Hematopoietic multipotent progenitor cell (in vitro differentiated cells): ENCODE measurements at places on chromosomes 7 and 10. TPM values are rescaled to one million over a fixed set of nuclear protein-coding genes. Genes with fewer than 3 reads are reported as not detected.
A peak's percentile ranks its signal among the peaks of the same experiment; 100 is the strongest.

GRCh38 chr7:143285470-143285778, 666 bp downstream of the TMEM139 start:
- DNase-seq, result no peak

- DNase-seq, result peak; percentile 96
Measured at GRCh38 chr10:43120929-43121314, 17.3 kb upstream of the CSGALNACT2 start.

Gene RBM28
- 6.5 TPM for total RNA-seq

Gene NME8
- total RNA-seq, result 0.27 TPM

Gene ENTPD1
- total RNA-seq, result 0.27 TPM
